ENCODE measurements at places on chromosomes 3 and 15.

- DNase-seq: no peak
Measured at GRCh38 chr15:81275711-81276392, 48.1 kb downstream of the STARD5 start.

DNA sequence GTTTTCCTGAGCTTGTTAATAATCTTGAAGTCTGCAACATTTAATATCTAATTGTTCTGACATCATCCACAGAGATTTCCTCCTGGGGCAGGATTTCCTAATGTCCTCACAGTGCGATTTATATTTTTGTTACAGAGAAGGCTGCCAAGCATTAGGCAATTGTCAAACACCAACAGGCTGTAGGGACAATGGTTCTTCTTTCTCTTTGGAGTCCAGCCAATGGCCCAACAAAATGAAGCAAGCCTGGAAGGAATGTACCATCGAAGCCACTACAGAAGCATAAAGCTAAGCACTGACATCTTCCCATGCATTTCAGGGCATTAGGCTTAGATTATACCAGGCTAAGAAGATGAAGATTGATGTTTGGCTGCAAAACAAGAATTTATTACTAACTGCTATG, 173.0 kb upstream of the FRMD4B start:
- DNase-seq: peak; percentile 12

DNA sequence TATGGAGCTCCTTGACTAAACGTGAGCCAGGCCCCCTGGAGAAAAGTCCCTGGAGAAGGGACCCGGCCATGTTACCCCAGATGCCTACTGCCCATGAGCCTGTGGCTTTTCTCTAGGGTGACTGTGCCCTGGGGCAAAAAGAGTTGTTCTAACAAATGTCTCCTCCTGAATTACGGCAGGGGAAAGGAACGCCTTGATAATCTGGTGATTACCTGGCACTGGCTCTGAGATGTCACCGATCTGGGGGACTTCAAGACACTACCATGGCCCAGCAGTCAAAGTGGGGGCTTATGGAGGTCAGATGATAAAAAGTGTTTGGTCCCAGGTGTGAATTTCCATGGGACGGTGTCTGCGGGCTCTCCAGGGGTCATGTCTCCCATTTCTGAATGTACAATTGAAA, 140.7 kb downstream of the KLF13 start:
- DNase-seq: no peak

DNA sequence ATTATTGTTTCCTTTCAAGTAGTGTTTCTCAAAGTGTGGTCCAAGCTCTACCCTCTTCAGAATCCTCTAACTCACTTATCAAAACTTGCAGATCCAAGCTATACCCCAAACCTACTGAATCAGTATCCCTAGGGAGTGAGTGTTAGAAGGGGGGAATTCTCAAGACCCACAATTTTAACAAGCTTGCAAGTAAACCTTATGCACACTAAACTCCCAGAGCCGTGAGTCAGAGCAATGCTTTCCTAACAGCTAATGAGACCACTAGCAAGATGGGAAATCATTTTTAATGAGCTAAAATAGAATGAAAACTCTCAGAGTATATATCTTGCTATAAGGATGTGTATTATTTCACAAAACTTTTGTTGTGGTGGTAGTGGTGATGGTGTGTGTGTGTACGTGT, 41.1 kb upstream of the SRGAP3 start:
- no peak for DNase-seq

DNA sequence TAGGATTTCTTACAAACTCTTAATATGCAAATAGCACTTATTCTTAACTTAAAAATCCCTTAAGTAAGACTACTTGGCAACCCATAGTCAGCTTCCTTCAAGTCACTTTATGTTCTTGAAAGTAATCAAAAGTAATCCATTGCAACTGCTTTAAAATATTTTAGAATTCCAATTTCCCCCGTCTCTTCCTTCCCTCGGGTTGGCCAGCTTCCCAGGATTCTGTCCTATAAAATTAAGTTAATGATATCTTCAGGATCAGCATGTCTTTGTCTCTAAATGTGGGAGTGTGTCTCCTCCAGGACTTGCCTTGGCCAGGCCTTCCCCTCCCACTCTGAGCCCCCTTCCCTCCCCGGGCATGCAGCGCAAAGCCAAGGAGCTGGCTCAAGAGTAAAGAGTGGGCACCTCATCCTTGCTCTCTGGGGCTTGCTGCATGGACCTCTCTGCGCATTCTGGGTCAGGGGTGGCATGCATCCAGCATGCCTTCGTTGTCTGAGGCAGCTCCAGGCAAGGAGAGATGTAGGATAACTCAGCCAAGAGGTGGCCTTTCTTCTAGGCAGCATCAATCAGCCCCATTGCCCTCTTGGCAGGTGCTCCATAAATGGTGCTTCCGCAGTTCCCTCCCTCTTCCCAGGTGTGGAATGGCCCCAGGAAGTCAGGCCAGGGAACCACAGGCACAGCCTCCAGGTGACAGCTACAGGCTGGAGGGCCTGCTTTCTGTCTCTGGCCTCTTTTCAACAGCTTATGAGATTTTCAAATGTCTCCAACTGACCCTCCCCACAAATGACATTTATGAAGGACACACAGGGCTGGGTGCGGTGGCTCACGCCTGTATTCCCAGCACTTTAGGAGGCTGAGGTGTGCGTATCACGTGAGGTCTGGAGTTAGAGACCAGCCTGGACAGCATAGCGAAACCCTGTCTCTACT, 108.7 kb upstream of the ALDH1A3 start:
- DNase-seq: no peak

DNA sequence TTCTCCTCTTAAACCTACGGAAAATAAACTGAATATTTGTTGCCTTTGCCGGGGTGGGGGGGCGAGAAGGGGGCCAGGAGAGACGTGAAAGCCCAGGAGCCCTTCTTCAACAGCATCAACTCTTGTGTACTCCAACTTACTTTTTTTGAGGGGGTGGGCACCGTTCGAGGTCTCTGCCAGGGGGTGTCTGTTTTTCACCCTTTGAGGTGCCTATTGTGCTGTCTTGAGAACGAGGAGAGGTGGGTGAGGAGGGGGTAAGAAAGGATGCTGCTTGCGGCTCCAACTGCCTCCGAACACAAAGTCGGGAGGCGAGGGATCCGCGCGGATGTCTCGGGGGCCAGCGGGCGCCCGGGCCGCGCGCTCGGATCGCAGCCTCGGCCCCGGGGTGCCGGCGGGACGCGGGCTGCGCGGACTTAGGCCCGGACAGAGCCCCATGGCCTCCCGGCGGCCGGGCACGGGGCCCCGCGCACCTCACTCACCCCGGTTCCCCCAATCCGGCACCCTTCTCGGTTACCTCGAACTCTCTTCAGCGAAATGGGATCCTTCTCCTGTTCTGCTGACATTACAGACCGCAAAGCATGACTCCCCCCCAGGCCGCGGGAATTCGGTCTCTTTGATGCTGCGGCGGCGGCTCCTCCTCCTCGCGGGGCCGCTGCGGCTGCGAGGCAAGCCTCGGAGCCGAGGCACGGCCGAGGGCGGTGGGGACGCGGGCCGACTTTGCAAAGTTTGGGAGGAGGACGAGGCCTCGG, 650 bp downstream of the PYGO1 start:
- DNase-seq: no peak

DNA sequence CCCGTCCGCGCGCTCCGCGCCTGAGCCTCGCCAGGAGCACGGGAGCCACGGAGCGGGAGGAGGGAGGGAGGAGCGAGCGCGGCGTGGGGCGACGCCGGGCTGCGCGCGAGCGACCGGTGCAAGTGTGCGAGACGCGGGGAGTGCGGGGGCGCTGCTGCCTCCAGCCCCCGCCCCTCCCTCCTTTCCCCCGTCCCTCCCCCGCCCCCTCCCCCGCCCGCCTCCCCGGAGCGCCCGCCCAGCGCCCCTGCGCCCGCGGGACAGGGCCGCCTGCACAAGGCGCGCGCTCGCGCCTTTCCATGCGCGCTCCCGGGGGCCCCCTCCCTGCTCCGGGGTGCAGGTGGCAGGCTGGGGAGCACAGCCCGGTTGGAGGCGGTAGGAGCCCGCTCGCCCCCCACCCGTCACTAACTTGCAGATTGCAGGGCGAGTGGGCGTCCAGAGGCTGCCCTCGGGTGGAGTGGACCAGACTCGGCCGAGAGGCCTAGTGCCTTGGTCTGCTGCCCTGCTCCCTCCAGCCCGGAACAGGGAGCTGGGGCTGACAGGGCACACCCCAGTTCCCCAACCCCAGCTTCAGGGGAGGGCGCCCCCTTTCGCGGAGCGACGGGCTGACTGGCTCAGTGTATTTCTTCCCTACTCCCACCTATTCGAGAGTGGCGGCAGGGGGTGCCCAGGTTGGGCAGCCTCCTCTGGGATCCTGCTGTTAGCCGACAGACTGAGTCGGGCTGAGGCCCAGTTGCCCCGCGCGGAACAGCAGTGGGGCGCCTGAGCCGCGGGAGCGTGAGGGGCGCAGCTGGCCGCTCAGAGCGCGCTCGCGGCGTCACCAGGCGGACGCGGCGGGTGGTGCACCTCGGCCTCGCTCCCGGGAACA, at the start of gene WNT7A:
Gene WNT7A (minus strand): TSS at position 126 of the 865 bp plus-strand sequence. CDS start 255 bp downstream, outside the sequence.
- DNase-seq: no peak

DNA sequence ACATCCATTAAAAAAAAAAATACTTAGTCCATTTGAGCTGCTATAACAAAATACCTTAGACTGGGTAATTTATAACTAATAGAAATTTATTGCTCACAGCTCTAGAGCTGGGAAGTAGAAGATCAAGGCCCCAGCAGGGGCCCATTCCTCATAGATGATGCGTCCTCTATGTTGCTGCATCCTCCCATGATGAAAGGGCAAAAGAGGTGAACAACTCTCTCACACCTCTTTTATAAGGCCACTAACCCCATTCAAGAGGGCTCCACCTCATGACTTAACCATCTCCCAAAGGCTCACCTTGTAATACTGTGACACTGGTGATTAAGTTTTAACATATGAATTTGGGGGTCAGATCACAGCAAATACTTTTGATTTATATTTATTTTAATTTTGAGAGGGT, 3.0 kb upstream of the TLNRD1 start:
- DNase-seq: no peak

- no peak for DNase-seq
Measured at GRCh38 chr3:84925571-84925970, 33.2 kb upstream of the CADM2 start.

DNA sequence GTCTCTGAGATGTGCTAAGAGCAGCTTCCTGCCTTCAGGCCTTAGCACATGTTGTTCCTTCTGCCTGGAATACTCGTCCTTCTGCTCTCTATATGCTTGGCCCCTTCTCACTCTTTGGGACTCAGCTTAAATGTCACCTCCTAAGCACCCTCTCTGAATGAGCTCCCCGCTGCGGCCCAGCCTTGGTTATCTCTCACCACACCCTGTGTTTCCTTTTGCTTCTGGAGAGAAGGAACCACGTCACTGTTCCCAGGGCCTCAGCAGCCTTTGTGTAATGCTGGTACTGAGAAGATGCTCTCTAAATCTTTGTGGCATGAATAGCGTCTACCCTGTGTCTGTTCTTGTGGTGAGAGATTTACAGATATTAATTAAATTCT, 2.2 kb downstream of the FAH start:
- DNase-seq: no peak

DNA sequence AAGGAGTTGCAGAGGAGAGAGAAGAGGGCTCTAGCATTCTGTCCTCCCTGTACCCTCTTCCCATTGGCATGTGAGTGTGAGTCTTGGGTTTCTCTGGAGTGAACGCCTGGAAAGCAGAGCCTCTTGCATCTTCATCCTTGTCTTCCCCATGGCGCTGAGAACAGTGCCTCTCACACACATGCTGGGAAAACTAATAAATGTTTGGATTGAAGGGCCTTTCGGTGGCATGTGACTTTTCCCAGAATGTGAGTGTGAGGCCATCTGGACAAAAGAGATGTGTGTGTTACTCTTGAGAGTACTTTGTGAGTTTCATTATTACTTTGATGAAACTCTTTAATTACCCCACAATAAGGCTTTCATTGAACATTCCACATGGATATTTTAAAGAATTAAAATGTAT, 122.3 kb downstream of the MITF start:
- no peak for DNase-seq

DNA sequence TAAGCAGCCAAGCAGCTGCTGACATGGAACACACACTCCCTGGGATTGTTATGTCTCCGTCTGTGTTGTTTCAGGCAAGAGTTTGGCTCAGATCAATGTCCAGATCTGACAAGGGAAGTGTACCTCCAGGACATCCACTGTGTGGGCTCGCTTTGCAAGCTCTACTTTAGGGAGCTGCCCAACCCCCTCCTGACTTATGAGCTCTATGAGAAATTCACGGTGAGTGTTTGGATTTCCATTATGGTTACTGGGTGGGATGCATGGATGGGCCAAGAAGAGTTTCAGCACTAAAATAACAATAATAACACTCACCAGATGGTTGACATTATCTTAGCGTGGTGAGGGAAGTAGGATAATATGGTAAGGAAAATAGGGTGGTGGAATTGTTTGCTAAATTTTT, 74.1 kb downstream of the ARHGAP31 start:
- DNase-seq: no peak

- DNase-seq: no peak
Measured at GRCh38 chr3:50557915-50558314, 9.6 kb downstream of the C3orf18 start.

DNA sequence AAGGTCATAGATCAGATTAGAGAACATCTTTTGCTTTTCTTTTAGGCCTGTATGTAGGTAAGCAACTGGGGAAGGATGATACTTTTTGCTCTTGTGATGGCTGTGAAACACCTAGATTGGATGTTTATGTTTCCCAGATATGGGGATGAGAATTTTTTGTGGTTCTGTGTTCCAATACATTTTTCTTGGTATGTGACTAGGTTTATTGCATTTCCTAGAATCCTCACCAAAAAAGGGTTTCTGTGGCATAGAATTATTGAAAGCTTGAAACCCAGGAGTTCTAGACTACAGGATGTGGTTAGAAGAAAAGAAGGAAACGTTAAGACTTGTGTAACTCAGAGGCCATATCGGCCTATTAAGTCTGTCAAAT, 25.8 kb downstream of the OXNAD1 start:
- DNase-seq: no peak

DNA sequence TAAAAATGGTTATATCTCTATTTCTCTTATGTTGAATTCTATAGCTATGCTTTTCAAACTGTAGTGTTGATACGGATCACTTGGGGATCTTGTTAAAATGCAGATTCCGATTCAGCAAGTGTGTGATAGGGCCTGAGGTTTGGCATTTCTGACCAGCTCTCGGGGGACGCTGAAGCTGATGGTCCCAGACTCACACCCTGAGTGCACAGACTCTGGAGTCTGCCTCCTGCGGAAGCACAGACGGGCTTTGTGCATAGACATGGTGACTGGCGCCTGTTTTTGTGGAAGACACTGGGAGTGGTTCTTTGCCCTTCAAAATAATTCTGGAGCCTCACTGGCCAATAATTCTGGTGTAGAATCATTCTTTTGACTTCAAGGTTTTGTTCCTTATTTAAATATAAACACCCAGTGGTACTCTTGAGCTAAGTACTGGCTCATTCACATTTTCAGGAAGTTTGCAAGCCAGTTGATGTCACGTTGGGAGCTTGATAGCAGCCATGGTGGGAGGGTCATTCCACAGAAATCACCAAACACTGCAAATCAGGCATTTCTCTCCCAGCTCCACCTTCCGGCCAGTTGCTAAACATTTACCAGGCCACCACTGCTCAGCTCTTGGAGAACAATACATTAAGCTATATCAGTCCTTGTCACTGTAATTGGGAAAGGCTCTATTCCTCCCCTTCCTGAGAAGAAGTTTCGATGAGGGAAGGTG, 19.2 kb downstream of the CLDN11 start:
- DNase-seq: no peak

Data from epithelial cell of proximal tubule (primary cell).